ENCODE measurements at places on chromosomes 11 and 22.

DNA sequence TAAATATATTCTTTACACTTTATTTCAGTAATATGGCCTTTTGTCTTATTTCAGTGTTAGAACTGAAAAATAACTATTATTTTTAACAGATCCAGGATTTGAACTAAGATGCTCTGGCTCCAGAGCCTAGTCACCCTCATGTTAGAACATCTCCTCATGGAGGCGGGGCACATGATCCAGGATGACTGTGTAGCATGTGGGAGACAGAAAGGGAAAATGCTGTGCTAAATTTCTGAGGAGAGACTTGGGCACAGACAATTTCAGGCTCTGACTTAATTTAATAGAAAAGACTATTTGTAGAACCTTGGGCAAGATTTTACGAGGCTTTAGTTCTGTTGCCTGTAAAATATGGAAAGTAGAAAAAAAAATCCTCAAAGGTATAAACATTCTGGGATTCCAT is 24.1 kb downstream of the CTSC start:
- DNase-seq: no peak

DNA sequence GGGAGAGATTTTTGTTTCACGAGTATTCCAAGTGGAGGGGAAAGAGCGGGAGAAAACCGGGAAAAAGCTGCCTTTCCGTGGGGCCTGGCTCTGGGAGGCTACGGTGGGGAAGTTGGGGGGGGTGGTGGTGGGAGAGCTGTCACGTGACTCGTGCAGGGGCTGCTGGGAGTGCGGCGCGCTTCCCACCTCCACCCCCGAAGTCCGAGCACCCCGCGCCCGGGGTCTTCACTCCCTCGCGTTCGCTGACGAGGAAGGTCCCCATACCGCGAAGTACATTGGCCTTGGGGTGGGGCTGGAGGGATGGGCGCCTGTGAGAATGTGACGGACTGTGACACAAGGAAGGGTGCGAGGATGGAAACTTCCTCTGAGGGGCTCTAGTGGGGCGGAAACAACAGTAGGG is at the start of gene TEX12:
Gene TEX12, plus strand, starts transcription at position 228 of the 400 bp plus-strand sequence. CDS start 1,897 bp downstream, outside the sequence.
- DNase-seq: no peak

- no peak for DNase-seq
These were observed 18.3 kb downstream of the CYTH4 start for GRCh38 chr22:37300551-37301017.

DNA sequence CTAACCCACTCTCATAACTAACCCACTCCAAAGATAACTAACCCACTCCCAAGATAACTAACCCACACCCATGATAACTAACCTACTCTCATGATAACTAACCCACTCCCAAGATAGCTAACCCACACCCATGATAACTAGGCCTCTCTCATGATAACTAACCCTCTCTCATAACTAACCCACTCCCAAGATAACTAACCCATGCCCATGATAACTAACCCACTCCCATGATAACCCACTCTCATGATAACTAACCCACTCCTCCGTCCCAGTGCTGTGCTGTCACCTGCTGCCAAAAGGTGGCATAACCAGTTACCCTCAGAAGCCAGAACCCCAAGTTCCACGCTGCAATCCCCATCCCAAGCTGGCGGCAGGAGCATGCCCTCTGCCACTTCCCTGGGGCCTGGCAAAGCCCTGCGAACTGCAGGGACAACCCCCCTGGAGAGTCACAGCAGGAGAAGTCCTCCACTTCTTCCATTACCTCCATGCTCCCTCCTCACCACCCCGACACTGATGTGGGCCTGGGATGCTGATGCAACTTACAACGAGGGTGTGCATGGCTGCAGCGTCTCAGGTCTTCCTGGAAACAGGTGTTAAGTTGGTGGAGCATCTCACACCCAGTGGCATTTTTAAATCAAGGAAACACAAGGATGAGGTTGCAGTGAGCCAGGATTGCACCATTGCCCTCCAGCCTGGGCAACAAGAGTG is 30.8 kb upstream of the CELSR1 start:
- DNase-seq: no peak

GRCh38 chr11:122724520-122724919 is 69.0 kb downstream of the UBASH3B start:
- DNase-seq: no peak

DNA sequence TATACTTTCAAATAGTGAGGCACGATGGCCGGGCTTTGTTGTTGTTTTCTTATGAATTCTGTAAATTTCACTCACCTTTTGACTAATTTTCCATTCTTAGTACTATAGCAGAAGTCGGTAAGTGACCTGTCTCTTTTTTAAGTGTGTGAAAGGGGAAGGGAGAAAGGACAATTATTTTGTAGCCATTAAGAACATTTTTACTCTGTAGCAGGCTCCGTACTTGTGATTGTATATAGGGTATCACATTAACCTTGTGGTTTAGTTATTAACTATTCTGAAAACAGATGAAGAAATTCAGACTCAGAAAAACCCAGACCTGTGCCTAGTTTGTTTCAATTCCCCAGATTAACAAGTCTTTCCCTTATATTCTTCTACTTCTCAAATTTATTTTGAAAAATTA is 78.7 kb downstream of the CASP12 start:
- DNase-seq: no peak

- DNase-seq: no peak
These were observed 13.2 kb upstream of the OSBPL5 start for GRCh38 chr11:3178349-3178748.

GRCh38 chr11:109034339-109034696 is 369.4 kb downstream of the DDX10 start:
- no peak for DNase-seq

GRCh38 chr11:106017093-106017492 is 4.9 kb downstream of the MSANTD4 start:
- DNase-seq: no peak

DNA sequence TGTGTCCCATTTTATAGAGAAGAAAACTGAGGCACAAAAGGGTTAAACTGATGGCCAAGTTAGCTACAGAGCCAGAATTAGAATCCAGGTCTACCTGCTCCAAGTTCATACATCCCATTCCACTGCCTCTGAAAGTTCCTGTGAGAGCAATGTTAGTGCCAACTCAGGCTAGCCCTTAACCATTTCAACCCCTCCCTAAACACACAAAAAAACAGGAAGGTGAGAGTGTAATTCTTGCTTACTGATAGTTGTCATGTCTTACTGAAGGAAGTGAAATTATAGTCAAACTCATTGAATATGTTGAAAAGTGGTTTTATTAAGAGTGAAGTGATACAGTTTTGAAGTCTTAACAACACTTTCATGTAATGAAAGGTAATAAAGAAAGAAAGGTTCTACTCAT is 2.9 kb upstream of the E2F8 start:
- no peak for DNase-seq

GRCh38 chr11:108697872-108698473 is 33.1 kb downstream of the DDX10 start:
- DNase-seq: peak; percentile 39

DNA sequence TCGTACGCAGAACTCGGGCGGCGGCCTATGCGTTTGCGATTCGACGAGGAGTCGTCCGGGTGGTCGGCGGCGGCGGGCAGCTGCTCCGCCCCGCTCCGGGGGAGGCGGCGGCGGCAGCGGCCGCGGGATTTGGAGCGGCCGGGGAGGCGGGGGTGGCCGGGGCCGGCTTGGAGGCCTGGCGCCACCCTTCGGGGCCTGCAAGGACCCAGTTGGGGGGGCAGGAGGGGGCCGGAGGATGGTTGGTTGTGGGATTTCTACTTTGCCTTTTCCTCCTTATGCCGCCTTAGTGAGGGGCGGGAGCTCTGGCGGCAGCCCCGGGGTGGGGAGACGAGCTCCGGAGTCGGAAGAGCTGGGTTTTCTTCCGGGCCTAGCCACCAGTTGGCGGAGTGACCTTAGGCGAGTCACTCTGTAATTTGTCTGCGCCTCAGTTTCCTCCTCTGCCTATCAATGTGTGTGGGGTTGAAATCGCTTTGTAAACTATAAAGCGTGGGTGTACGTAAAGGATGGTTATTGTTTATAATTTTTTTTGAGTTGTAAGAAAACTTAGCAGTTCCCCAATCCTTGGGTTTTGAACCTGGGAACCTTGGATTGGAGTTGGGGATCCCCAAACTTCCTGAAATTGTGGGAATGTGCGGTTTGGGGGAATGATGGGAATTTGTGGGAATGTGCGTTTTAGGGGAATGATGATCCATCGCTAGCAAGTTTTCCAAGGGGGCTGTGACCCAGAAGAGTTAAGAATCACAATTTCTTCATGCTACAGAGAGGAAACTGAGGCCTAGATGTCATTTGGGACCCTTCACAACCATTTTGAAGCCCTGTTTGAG is 679 bp downstream of the TUG1 start:
- DNase-seq: peak; percentile 53

DNA sequence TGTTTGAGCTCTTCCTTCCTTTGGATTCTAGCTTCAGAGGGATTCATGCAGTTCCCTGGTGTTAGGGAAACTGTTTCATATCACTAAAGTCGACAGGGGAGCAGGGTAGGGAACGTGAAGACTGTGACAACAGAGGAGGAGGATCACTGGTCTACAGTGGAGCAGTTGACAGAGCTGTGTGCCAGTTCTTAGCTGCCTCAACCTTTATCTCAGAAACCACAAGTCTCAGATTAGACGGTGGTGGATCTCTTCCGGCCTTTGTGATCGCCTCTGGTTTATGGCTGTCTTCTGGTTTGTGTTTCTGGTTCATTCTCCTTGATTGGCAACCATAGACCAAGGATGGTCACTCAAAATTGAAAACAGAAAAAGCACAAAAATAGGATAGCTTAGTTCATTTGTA is 538.9 kb upstream of the API5 start:
- no peak for DNase-seq

DNA sequence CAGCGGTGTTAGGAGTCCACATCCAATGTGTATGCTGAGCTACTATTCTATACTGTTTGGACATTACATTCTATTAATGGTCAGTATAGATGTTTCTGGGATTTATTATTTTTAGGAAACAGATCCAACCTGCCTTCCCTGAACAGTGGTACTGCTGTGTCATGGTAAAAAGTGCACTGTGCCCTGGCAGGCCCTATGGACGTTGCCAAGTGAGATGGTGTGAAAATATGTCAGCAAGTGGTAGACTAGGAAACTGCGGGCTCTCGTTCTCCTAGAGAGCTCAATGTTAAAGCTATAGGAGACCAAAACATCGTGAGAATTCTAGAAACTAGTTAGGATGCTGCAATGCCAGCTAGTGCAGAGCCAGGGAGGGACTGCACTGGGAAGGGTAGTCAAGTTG is 26.0 kb upstream of the CYP2D6 start:
- DNase-seq: no peak

GRCh38 chr22:19937616-19938473 is 3.7 kb upstream of the COMT start:
- no peak for DNase-seq

DNA sequence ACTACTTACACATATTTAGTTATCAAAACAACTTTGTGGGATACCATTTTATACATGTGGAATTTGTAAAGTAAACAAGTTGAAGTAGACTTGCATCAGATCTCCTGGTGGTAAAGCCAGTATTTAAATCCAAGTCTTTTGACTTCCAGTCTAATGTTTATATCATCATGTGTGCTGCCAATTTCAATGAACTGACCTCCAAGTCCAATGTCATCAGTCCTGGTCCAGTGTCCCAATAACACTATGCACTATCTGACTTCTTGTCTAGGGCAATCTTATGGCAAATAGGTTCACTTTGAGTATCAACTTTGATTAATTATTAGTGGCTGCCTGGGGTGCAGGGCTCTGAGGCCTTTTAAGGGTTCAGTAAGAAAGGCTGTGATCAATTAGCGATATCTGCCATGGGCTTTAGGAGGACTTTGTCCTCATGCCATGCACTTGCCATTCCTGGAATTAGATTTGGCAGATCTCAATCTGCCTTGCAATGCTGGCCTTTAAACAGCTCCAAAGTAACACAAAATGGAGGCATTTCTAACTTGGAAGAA is 9.6 kb upstream of the PTS start:
- DNase-seq: no peak

GRCh38 chr11:32918427-32918826 is 25.8 kb downstream of the QSER1 start:
- no peak for DNase-seq

DNA sequence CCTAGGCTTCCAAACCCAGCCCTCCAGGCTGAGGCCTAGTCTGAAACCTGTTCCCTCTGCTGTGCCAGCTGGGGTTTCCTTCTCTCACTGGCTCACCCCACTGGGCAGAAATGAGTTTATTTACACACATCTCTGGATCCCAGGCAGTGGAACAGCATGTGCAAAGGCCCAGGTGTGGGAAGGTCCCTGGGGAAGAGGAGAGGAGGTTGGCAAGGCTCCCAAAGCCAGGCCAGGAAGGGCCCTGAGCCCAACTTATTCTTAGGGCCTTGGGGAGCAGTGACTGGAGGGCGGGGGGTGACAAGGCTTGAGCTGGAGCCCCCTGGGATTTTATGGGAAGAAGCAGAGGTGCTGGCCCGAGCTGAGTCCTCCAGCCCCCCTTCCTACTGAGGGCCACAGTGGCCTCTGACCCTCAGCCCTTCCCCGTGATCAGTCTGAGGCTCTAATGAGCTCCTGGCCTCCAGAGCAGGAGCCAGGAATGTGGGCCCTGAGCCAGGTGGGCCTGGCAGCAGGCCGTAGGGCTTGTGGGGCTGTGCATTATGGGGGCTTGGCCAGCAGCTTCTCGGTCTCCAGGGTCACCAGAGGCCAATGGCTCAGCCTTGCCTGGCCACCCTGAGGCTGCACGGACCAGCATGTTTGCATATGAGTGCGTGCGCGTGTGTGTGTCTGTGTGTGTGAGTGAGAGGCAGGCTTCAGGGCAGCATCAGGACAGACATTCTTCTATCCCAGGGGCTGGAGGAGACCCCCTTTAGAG is 2.9 kb downstream of the MYO7A start:
- DNase-seq: no peak

DNA sequence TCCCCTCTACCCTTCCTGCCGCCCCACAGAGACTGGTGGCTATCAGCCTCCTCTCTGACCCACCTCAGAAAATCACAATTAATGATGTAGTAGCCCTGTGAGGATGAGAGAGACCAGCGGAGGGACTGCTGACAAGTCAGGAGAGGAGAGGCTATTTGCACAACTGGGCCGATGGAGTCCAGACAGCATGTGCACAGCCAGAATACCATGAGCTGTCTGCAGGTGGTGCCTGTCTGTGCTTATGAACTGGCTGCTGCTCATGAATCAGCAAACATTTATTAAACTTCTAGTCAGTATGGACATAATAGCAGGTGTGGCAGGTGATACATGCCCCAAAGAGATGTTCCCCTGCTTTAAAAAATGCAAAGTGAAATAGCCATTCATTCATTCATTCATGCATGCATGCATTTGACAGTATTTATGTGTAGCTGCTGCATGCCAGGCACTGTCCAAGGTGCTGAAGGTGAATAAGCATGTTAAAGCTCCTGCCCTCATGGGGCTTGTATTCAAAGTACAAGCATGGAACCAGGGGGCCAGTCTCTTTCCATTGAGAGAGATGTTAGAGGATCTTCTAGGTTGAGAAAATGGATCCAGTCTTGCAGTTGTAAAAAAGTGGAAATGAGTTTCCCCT is 141.3 kb downstream of the GRIK4 start:
- DNase-seq: no peak

DNA sequence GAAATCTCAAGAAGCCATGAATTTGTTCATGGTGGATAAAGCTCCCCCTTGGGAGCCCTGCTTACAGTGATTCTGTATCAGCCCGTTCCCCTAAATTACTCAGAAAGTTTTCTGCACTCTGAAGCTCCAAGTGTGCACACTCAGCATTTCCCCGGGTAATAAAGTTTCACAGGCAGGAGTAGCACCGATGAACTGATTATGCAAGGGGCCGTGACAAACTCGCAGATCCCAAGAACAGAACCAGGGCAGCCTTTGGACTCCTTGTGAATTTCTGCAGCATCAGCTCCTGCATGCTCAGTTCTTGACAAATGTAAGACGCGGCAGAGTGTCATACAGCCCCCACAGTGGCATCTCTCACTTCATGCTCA is 73.5 kb downstream of the COMMD9 start:
- no peak for DNase-seq

- DNase-seq: peak; percentile 73
These were observed 12.9 kb downstream of the TSPAN32 start for GRCh38 chr11:2314525-2315394.
